ENCODE measurements at places on chromosomes 2 and 18.

DNA sequence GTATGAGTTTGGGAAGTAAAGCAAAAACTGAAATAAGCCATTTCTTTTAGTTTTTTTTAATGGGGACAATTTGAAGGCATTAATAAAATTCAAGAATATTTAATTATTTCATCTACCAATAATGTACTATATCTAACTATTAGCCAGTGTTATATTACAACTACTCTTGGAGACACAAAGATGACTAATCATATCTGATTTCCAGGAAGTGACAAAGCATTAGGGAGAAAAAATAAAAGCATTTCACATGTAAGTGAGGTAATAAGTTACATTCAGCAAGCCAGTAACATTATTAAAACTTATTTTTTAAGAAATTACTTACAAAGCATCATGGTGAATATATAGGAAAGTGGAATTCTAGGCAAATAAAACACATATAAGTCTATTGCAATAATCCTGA, 781.3 kb upstream of the NRXN1 start:
- DNase-seq, result no peak

- no peak for DNase-seq
Measured at GRCh38 chr2:232489516-232490220, 2.0 kb upstream of the ECEL1 start.

- DNase-seq, result no peak
Measured at GRCh38 chr18:73352546-73352945, 484.8 kb upstream of the NETO1 start.

GRCh38 chr2:113887009-113887792, 2.7 kb upstream of the ACTR3 start:
- DNase-seq, result no peak

DNA sequence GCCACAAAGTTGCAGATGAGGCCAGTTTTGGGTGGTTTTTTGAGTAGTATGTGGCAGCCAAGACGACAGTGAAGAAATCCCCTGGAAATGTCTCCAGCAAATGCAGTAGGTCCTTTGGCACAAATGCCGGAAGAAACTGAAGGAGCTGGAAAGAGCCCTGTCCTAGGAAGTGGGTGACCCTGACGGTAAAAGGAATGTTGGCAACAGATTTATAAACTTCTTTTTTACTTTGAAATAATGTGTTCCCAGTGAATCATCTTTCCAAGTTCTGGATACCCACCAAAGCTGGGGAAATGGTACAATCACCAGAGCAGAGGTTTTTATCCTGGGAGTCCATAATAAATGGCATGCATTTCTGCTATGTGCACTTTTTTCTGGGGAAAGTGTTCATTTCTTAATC, 112.9 kb downstream of the CSRNP3 start:
- no peak for DNase-seq

DNA sequence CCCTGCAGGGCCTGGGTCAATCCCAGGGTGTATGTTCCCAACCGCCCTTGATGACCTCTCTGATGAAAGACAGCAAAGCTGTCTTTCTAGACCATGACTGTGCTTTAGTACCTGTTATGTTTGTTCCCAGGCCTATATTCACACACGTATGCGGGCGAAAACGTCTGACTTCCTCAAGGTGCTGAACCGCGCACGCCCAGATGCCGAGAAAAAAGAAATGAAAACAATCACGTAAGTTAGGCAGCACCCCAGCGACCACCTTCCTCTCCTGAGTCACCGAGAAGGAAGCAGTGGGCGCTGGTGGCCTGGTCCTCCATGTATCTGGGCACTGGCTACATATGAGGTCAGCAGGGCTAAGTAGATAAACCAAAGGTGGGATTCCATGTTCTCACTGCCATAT, 11.1 kb upstream of the GPBAR1 start:
- DNase-seq, result no peak
